Cerebellar cortex (tissue), 1 donor: ENCODE measurements at places on chromosomes 16 and 17.
A peak's percentile ranks its signal among the peaks of the same experiment; 100 is the strongest.

DNA sequence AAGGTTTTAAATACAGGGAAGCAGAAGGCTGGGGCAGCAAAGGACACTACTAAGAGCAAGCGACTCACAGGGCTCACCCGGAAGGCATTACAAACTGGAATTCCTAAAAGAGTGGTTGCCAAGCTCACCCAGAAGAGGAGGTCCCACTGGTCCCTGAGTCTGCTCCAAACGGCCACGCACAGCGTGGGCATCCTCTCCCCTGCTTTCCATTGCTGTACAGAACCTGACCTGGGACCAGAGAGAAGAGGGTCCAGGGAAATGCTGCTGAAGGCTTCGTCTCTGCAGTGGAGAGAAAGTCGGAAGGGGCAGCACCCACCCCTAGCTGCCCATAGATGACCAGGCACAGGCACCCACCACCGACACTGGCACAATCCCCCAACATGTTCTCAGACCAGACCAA, 67.2 kb downstream of the ADCY9 start:
- no peak for DNase-seq

- DNase-seq, result peak; percentile 83
These were observed 15.7 kb downstream of the SLC16A3 start for GRCh38 chr17:82244413-82245133.

DNA sequence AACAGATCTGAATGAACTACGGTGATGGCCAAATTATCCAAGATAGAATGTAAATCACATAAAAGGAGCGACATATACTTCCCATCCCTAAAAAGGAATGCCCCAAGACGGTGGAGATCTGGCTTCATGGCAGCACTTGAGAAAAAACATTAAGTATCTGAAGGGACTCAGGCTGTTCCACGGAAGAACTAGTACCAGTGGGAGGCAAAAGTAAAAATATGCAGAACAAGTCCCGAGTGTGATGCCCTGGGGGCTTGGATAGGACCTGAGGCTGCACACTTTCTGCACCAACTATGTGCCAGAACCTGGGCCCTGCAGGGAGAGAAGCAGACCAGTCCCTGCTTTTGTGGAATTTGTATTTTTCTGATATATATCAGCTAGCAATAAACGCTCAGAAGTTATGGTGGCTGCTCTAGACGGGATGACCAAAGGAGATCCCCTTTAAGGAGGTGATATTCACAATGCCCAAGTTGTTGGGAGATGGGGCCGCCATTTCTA, 539 bp upstream of the CKLF start:
- no peak for DNase-seq

- no peak for DNase-seq
These were observed 41.3 kb upstream of the DNAH17 start for GRCh38 chr17:78618264-78619066.
